ENCODE measurements at places on chromosomes 13 and 19. TPM values are rescaled to one million over a fixed set of nuclear protein-coding genes. Genes with fewer than 3 reads are reported as not detected.

GRCh38 chr13:112803422-112803821, 113.6 kb downstream of the ATP11A start:
- DNase-seq, result no peak

DNA sequence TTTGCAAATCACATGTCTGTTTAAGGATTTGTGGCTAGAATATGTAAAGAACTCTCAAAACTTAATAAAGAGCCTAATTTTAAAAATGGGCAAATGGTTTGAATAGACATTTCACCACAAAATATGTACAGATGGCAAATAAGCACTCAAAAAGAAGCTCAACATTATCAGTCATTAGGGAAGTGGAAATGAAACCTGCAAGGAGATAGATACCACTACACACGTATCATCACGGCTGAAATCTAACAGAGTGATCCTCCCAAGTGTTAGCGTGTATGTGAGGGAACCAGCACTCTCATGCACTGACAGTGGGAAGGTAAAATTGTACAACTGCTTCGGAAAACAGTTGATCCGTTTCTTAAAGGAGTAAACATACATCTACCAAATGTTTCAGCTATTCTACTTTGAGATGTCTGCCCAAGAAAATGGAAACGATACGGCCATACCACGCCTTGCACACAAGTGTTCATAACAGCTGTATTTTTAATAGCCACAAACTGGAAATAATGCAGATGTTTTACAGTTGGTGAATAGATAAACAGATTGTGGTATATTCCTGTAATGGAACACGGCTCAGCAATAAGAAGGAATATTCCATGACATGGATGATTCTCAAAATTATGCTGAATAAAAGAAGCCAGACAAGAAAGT, 14.5 kb downstream of the ARHGEF7 start:
- DNase-seq, result no peak

DNA sequence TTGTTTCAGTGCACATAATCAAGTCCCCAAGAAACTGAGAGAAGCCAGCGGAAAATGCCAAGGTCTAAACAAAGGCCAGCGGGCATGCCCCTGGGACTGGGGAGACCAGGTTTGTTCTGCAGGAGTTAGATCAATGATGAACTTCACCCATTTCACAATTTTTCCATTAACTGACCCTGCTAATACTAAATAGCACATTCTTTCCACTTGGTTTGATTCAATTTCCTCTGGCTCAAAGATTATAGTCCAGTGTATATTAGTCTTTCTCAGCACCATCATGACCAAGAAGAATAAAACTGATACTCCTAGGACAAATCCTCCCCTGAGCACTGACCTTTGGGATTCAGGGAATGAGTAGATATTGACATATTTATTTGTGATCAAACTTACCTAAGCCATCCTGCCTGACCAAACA, 66.4 kb downstream of the MBNL2 start:
- no peak for DNase-seq

- no peak for DNase-seq
Observed at GRCh38 chr13:34360702-34361101, 542.8 kb downstream of the RFC3 start.

- no peak for DNase-seq
Observed at GRCh38 chr19:18607226-18608101, 865 bp upstream of the CRLF1 start.

DNA sequence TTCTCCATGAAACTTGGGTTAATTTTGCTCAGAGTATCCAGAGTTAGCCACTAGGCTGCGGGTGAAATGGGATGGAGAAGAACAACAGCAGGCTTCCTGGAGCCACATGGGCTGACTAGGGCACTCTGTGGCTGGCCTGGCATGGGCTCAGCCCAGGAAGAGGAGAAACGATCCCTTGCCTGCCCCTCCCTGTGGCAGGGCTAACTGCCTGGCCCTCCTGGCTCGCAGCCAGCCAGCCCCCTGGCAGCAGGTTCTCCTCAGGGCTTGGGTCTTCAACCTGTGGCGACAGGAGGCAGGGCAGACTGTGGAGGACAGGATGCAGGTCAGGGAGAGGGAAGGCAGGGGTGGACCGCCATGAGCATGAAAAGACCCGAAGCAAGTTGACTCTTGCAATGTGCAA, 78.7 kb upstream of the GPR183 start:
- no peak for DNase-seq

DNA sequence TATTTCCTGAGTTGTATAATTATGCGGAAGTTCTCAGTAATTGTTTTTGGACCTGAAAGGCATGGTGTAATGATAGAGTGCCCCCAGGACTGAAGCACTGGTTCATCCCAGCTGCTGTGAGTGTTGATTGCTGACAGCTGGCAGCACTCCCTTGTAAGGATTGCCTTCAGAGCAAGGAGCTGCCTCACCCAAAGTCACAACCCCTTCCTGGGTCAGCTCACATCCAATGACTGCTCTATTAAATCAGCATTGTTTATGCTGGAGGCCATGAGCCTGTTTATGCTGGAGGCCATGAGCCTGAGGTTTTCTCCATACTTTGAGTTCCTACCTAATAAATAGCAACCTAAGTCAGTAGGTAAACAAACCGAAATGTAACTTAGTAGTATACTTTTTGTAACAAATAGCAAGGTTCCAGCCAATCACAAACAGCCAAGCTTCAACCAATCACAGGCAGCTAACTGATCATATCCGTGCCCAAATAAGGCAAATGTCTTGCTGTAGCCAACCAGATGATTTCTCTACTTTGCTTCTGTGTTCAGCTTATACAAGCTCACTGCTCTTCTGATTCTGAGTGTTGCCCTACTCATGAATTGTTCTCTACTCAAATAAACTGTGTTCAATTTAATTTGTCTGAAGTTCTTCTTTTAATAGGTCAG, 11.7 kb upstream of the SPACA6 start:
- no peak for DNase-seq

DNA sequence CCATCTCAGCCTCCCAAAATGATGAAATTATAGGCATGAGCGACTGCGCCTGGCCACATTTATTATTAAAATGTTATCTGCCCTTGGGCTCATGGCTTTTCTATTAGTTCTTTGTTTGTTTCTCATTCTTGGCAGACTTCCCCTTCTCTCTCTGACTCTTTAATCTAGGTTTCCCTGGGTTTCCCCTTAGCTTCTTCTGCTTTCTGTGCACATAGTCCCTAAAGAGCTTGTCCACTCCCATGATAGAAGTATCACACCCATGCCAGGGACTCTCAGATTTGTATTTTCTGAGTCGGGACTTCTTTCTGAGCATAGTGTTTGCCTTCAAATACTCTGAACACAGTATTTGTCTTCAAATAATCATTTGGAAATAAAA, 38.6 kb upstream of the ITM2B start:
- DNase-seq, result no peak

DNA sequence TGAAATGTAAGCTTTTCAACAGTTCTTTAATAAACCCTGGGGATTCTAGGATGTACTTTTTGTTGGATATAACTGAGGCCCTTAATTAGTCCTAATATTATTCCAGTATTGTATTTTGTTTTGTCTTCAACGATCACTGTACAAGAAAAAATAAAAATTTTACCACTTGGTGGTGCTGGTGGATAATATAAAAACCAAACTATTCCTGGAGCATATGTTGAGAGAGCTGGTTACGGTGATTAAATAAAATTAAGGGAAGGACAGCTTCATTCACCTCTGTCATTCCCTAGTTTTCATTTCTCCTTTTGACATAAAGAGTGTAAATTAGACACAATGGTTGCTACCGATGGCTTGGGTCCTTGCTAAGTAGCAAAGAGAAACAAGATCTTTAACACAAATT, 598.6 kb upstream of the PCDH20 start:
- peak; percentile 24 for DNase-seq

Gene LILRB3
- total RNA-seq, result 0.12 TPM

Gene C19orf18
- not detected for total RNA-seq

Gene OR10H2
- total RNA-seq, result not detected

Gene EHD2
- total RNA-seq, result 60.5 TPM

Gene HOOK2
- total RNA-seq, result 96.3 TPM

All from HCT116 (cell line).